ENCODE measurements at places on chromosomes 1 and 21.

GRCh38 chr1:25011275-25011674 is 81.2 kb upstream of the RUNX3 start:
- no peak for DNase-seq

- DNase-seq: peak; percentile 99
Measured at GRCh38 chr1:2529784-2530512, at the start of gene HES5. HES5 (minus strand) TSS chr1:2530263; CDS start chr1:2530164, 99 bp downstream.

- no peak for DNase-seq
Measured at GRCh38 chr1:35594005-35594760, 21.1 kb downstream of the TFAP2E start.

- peak; percentile 68 for DNase-seq
Measured at GRCh38 chr1:110053552-110054428, 16.7 kb downstream of the ALX3 start.

- peak; percentile 65 for DNase-seq
Measured at GRCh38 chr1:209585672-209586071, 2.2 kb downstream of the CAMK1G start.

GRCh38 chr1:232364654-232365382 is 265.1 kb downstream of the SIPA1L2 start:
- DNase-seq: no peak

DNA sequence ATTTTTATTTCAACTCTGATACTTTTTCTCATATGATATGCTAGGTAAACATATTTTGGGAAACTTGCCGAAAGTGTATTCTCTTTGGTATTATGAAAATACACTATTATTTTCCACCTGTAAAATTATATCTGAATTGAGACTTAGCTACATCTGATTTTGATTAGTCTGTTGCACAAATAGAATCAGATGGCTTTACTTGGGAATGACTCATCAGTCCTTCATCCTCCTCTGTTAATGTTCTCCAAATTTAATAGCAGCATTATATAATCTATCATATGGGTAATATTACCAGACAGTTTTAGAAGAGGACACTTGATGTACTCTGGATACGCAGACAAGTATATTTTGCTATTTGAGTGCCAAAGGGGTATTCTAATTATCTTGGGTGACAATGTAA is 245.3 kb downstream of the CTH start:
- DNase-seq: no peak

GRCh38 chr21:38422082-38422481 is 76.2 kb downstream of the ERG start:
- DNase-seq: no peak

- DNase-seq: peak; percentile 84
Measured at GRCh38 chr1:167819849-167820683, 93.9 kb downstream of the ADCY10 start.

DNA sequence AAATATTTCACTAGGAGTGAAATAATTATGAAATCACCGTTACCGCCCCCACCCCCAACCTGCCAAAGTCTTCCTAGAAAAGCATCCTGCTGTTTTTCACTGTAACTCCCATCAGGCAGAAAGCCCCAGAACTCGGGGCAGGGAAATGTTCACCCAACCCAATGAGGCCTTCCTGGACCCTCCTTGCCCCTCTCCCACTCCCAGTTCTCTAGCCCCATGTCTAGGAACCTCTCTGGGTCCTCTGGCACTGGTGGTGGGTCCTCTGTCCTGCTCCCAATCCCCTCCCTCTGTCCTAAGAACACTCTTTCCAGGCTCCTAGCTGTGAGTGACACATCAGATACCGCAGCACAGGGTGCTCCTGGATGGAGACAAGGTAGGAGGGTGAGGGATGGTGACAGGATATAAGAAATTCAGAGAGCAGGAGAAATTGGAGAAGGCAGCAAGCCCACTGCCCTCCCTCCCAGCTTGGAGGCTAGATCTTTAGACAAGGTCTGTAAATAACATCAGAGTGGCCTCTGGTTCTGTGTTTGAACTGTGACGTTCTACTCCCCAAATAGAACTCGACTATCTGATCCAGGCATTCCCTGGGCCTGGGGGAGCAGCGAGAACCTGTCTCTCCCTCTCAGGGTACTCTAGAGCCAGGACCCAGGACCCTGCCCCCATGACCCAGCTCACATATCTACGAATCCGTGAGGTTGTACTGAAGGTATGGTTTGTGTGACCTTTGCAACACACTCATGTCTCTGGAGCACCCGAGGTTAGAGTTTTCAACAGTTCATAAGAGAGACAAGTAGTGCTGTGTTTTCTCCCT is 23.3 kb upstream of the BTG2 start:
- no peak for DNase-seq

DNA sequence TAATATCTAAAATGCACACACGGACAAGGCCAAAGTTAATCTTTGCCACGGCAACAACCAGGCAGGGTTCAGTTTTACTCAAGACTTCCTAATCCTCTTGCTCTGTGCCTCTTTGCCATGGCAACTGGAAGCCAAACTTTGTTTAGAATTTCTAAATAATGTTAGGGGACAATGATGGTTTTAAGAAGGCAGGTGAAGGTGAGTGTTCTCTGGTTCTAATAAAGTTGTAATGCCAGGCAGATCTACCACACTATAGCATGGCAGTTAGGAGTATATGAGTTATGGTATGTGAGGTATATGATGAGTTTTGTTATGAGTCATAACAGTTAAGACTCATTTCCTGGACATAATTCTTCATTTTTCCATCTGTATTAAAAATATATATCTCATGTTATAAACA is 2.7 kb downstream of the PTPRC start:
- no peak for DNase-seq

DNA sequence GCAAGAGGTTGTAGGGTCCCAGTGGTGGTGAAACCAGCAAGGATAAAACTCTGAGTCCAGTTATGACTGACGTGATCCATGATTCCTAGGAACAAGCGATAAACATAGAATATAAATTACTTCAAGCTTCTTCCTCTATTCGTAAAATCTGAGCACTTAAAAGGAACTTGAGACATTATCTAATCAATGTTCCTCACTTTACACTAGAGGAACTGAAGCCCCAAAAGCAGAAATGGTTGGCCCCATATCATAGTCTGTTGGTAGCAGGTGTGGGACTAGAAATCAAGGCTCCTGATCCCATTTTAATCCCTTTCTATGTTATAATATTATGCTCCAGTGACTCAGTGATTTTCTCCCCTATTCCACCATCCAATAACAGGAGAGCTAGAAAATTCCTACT is 21.9 kb upstream of the MNDA start:
- no peak for DNase-seq

GRCh38 chr1:87829360-87829759 is 500.7 kb downstream of the LMO4 start:
- no peak for DNase-seq

DNA sequence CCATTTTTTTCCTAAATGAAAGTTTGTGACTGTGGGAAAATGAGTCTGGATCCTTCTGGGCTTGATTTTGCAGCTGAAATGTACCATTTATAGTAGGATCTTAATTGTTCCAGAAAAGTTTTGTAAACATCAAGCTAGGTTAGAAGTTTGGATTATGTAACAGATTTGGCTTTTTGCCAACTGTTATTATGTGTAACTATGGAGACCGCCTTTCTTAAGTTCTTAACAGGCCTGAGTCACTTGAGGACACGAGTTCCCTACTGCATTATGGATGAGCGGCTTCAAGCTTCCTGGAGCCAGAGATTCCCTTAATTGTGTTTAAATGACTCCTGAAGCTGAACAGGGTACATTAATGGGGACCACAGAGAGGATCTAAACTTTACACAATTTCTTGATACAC is 22.2 kb downstream of the SLC25A33 start:
- DNase-seq: no peak

DNA sequence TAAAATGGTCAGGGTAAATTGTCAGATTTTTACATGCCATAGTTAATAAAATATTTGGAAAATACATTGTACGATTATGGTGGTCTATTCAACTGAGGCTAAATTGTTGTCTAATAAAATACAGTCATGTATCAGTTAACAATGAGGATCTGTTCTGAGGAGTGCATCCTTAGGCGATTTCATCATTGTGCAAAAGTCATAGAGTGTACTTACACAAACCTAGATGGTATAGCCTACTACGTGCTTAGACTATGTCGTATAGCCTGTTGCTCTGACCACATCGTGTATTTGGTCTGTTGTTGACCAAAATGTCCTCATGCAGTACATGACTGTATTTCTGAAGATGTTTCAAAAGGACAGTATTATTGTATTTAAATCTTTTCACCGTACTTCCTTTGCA is 5.2 kb downstream of the EEIG2 start:
- DNase-seq: no peak

DNA sequence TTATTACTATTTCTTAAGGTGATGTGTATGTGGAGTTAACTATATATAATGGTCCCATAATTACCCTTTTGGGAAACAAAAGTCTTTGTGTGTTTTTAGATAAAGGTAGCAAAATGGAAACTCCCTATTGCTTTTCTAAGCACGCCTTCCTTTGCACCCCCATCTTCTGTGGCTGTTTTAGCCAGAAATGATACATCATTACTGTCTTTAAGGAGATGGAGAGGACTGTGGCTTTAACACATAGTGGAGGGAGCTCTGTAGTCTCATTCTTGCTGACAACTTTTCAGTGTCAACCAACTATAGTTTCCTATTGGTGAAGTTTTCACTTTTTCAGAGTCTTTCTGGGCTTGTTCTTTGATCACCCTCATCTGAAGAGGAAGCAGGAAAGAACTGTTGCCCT is 1.0 kb downstream of the APOBEC4 start:
- DNase-seq: no peak

GRCh38 chr1:4517186-4517954 is 137.0 kb upstream of the AJAP1 start:
- DNase-seq: no peak

DNA sequence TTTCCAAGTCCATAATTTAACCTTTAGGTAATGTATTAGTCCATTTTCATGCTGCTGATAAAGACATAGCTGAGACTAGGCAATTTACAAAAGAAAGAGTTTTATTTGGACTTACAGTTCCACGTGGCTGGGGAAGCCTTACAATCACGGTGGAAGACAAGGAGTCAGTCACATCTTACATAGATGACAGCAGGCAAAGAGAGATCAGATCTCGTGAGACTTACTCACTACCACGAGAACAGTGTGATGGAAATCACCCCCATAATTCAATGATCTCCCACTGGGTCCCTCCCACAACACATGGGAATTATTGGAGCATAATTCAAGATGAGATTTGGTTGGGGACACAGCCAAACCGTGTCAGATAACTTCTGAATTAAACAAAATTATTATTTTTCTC is 44.0 kb downstream of the CNIH3 start:
- no peak for DNase-seq

DNA sequence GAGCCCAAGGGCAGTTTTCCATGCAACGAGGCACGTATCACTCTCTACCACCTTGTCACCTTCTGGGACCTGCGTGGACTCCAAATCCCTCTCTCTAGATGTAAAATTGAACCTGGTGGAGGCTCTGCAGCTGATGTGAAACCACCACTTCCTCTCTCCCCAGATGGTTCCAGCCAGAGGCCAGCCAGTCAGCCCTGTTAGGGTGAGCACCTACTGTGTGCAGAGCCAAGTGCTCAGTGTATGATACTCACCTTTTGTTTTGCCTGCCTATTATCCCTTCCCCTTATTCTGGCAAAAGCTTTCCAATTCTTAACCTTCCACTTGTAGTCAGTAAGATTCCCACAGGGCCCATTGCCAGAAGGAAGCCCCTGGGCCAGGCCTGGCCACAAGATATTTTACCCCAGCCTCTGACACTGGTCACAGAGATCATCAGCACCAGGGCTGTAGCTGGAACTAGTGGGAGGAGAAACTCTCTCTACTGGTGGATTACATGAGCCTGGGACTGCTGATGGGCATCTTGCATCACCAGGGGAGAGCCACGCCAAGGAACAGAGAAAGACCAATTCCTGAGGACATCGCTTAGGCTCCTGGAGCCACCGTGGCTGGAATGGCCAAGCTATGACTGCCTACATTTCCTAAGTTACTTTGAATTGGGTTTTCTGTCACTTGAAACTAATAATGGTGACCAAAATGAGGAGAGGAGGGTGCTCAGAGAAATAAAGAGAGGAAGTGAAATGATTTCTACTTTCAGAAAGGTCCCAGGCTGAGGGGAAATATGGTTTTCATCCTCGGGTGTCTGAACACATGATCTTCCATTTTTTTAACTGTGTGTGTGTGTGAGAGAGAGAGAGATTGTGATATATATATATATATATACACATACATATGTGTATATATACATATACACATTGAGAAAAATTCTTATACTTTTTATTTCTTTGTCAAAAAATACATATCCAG is 26.6 kb upstream of the RD3 start:
- no peak for DNase-seq

DNA sequence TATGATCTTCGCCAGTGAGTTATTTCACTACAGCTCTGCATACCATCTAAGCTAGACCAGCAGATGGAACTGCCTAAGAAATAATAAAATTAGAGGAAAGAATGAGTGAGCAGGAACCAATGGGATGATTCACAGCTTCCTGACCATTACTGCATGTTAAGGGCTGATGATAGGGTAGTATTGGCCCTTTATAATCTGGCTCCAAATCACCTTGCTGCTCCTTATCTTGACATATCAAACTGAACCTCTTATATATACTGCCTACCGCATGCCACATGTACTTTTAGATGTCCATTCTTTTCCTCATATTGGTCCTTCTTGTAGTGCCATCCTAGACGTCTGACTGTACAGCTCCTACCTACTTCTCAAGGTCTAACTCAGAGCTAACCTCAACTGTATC is 524.4 kb downstream of the DPYD start:
- DNase-seq: no peak

- DNase-seq: no peak
Measured at GRCh38 chr1:53765657-53766056, 26.7 kb upstream of the GLIS1 start.

- no peak for DNase-seq
Measured at GRCh38 chr21:32426066-32426465, 13.6 kb downstream of the EVA1C start.

DNA sequence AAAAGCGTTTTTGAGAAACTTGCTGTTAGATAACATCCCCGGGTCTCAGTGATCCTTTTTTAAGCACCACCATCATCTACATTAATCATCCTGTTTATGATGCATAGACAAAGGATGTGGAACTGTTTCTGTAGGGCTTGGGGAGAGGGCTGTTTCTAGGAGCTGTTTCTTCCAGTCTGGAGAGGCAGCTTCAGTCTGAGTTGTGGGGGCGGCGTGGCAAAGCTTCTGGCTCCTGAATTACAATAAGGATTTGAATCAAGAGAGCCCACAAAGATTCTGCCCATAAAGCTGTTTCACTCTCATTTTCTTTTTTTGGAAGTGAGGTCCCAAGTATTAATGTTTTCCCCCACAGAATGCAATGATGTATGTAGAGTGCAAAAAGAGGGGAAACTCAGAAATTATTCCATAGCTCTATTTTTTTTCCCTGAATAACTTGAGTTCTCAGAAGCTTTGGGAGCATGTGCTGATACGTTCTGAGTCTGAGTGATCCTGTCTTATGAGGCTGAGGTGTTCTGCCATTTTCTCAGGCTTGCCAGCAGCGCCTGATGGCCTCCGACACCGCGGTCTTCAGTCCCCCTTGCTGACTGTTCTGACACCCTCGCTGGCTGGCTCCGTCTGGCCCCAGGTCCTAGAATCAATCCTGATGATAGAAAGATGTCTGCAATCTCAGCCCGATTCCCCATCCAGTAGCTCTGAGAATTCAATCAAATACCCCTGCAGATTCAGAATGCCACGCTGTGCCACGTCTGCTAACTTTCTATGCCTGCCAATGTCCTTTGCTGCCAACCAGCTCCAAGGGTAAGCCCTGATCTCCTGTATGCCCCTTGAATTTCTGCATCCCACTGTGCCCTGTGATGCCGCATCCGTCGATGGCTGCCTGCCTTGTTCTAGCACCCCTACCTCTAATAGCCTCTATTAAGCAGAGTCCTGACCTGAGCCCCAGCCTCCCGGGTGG is 92.4 kb upstream of the AKT3 start:
- no peak for DNase-seq

- DNase-seq: peak; percentile 75
Measured at GRCh38 chr1:149942207-149942606, 5.5 kb upstream of the MTMR11 start.

- no peak for DNase-seq
Measured at GRCh38 chr21:44521928-44522752, 17.9 kb downstream of the KRTAP10-1 start.
